ENCODE measurements at places on chromosomes 1 and 21.

DNA sequence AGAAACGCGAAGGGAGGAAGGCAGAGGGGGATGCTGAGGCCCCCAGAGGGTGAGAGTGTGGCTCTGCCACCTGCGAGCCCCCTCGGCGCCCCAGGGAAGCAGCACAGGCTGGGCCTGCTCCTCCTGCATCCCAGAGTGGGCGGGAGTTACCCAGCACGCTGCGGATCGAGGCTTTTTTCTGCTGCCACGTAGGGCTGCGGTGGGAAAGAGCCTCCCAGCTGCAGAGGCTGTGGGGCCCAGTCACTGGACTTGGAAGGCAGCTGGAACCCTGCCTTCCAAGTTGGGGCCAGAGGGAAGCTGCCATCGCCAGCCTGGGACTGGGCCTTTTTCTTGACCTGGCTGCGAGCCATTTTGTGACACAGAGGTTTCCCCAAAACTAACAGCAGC, 2.3 kb upstream of the GRIK3 start:
- DNase-seq = no peak

DNA sequence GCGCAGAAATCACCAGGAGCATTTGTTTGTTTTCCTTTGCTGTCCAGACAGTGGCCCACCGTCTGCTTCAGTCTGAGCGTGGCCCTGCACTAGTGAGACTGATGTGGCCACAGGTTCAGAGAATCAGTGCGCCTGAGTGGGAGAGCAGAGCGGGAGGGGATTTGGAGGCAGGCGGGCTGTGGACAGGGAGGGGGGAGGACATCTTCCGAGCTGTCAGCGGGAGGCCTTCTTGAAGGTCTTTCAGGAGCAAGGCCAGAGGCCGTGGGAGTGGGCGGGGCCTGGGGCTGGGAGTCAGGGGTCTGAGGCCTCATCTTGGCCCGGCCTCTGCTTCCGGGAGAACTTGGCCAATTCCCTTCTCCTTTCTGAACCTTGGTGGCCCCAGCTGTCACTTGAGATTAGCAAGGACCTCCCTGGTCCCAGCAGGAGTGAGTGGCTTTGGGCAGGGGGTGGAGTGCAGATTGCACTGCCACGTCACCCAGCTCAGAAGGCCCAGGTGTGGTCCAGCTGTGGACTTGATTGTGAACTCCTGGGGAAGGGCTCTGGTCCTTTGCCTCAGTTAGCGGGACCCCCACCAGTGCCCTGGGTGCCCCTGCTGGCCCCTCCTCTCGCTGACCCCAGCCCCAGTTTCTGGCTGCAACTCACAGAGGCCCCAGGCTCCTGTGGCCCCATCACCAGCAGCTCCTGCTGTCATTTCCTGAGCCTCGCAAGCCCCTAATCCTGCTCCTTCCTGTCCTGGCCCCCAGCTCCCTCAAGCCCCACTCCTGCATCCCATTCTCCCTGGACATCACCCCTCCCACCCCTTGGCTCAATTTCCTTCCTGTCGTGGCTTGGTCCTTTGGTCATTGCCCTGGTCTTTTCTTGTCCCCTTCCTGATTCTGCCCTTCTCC, 8.4 kb downstream of the TNFRSF1B start:
- DNase-seq = no peak

DNA sequence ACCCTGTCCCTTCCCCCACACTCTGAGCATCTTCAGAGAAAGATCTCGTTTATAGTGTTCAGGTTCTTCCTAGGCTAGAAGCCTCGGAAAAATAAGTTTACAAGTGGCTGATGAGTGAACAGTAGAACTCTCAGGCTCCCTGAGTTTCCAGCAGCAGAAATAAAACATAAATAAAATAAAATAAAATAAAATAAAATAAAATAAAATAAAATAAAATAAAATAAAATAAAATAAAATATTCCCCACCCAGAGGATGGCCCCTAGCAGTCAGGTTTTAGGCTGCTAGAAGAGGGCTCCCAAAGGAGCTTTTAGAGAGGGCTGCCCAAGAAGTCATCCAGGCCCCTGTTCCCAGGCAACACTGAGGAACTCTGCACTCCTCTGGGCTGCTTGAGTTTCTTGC, 55.1 kb downstream of the KCNC4 start:
- no peak for DNase-seq

DNA sequence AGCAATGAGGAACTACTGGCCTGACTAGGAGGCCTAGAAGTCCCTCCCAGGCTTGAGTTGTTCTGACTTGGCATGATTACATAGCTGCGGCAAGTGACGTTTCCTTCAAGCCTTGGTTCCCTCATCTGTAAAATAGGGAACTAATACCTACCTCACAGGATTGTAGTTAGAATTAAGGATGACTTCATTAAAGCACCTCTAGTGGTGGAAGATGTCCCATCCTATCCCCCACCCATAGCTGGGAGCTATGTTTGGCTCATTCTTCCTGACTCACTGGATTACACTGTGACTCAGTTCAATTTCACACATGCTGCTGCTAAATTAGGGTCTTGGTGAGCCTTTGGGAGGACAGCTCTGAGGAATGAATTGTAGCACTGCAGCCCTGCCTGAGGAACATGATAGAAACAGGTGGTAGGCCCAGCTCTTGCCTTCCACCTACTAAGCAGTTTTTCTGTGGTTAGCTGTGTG, 6.0 kb upstream of the SHISA4 start:
- peak; percentile 41 for DNase-seq

DNA sequence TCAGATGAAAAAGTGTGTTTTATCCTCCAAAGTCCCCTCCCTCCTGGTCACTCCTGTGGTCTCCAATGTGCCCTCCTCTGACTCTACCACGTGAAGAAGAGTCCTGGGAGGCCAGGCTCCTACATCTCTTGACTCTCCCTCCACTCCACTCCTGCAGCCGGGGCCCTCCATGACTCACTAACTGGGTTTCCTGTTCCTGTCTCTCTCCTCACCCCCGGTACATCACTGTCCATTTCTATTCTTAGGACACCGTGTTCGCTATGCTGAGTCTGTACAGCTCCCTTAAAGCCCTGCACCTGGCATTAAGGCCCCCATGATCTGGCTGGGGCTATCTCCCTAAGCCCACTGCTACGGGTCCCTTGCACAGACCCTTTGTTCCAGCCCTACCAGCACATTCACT, 93.4 kb downstream of the BCAR3 start:
- no peak for DNase-seq

DNA sequence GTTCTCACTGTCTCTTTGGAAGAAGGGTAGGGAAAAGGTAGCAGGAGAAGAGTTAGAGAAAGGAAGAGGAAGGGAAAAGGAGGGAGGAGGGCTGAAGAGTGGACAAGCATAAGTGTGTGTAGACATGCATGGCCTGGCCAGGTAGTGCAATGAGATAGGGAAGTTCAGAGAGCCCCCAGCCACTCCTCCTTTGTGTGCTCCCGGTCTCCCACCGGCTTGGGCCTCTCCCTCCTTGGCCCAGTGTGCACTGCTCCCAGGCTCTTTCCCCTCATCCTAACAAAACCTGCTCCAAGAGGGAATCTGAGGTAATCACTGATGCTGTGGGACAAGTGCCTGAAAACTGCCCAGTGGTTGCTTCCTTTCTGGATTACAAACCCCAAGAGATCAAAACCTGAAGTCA, 10.3 kb upstream of the LEMD1 start:
- no peak for DNase-seq

DNA sequence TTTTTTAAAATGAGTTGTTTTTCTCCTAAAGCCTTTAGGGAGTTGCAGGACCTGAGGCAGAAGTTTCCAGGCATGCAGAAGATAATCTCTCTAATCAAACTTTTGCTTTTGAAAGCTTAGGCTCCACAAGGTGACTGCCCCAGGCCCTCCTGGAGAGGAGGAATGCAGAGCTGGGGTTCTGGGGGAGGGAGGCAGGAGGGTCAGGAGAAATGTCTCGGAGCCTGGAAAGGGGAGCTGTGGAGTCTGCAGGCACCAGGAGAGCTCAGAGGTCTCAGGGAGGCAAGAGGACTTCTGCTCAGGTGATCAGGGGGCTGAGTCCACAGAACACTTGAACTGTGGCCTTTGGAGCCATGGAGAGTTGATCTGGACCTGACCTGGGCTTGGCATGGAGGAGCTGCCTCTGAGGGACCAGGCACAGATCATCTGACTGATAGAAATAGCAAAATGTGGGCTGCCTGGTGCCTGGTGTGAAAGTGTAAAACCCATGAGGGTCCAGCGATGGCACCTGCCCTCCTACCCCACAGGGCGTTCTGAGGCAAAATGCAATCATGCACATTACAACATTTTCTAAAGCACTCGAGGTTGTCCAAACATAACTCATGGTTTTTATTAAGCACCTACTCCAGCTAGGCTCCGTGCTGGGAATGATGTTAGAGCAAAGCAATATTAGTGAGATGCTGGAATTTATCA, 10.0 kb upstream of the ABCG1 start:
- DNase-seq = no peak

DNA sequence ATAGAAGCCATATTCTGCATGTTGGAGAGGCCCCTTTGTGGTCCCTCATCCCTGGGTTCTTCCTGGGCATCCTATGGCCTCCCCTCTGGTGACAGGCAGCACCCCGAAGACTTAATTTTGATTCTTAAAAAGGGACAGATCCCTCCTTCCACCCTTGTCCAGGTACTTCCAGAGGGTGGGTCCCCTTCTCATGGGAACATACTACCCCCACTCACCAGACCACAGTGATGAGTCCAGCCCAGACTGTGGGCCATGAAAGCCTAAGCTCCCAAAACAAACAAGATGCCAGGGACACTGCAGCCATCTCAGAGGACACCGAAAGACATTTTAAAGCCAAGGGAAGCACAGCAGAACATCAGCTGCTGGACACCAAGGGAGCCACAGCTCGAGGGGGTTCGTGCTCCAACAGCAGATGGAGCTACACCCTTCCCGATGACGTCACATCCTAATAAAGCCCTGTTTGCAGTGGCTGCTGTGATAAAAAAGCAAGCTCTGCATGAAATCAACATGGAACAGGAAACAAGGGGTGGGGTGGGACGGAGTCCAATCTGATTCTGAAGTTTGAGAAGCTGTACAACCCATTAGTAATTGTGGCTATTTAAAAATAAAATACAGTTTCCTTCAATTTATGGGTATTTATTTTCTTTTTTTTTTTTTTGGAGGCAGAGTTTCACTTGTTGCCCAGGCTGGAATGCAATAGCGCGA, 32.4 kb downstream of the GNB1 start:
- no peak for DNase-seq

- DNase-seq = no peak
These were observed 9.7 kb upstream of the STX12 start for GRCh38 chr1:27763358-27763757.

All from stimulated activated naive B cell treated with anti-CD40 and anti-IgM and Interleukin-4, amounts not matched to agents 10 μg/mL and 1 μg/mL and 100 μg/mL, for 72 hours (primary cell).